ENCODE measurements at places on chromosomes 3 and 15.
A peak's percentile ranks its signal among the peaks of the same experiment; 100 is the strongest.

DNA sequence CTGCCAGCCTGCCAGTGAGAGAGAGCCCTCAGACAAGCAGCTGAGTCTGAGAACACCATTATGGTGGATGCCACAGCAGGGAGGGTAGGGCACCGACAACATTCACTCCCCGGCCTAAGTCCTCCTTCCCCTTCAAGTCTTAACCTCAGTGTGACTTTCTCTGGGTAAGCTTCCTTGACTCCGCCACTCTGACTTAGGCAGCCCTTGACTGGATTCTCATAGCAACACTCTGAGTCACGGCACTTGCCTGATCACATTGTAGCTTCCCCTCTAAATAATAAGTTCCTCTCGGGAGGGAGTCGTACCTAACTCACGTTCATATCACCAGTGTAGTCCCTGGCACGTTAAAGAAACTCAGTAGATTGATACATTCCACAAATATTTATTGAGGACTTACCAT lies 180.5 kb downstream of the FOXB1 start:
- DNase-seq: no peak

DNA sequence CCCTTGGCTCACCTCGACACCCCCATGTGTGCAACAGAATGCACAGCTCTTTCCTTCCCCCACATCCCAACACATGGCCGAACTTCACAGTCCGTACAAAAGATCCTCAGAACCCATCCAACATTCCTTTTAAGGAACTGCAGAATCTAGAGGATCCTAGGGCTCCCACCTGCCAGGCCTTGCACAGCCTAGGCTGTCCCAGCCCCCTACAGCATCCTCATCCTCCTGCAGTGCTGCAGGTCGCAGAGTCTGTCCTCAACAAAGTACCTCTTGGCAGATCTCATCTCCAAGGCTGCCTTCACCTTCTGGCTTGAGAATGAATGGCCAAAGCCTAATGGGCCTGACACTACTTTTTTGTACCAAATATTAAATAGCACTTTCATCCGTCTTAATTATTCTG lies 19.8 kb downstream of the PRR23E start:
- no peak for DNase-seq

GRCh38 chr15:22839046-22839695 lies 705 bp downstream of the NIPA2 start:
- DNase-seq: no peak

- no peak for DNase-seq
Observed at GRCh38 chr3:152626226-152626625, 208.7 kb upstream of the P2RY1 start.

GRCh38 chr15:51726302-51727073 lies 11.0 kb downstream of the LYSMD2 start:
- DNase-seq: peak; percentile 71

DNA sequence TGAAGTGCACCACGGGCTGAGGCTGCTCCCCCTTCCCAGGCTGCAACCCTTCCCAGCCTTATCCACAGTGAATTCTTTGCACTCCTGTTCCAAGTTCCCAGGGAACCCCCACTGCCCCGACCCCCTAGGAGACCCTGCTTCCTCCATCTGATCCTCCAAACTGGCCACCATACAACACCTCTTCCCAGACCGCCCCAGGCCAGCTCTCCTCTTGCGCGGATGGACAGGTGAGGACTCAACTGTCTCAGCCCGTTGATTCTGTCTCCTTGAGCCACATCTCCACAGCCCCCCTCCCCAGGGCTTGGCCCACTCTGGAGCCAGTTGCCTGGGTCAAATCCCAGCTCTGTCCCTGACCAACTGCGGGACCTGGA lies 21.7 kb downstream of the GRIP2 start:
- DNase-seq: no peak

- no peak for DNase-seq
Observed at GRCh38 chr3:54619531-54619930, 308.3 kb downstream of the LRTM1 start.

DNA sequence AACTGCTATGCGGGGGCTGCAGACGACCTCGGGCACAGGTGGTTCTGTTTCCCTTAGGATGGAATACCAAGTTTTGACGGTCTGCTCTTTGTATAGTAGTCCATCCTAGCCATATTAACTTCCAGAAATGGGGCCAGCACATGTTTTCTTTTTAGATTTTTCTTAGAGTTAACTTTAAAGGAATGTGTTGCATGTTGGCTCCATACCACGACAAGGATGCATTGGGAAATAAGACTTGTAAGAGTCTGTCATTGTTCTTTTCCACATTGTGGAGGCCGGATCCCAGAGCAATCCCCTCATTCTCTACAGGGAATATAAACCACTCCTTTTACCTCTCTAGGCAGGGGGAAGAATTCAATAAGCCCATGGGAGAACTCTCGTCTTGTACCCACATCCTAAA lies 87.1 kb upstream of the PLSCR4 start:
- DNase-seq: no peak

DNA sequence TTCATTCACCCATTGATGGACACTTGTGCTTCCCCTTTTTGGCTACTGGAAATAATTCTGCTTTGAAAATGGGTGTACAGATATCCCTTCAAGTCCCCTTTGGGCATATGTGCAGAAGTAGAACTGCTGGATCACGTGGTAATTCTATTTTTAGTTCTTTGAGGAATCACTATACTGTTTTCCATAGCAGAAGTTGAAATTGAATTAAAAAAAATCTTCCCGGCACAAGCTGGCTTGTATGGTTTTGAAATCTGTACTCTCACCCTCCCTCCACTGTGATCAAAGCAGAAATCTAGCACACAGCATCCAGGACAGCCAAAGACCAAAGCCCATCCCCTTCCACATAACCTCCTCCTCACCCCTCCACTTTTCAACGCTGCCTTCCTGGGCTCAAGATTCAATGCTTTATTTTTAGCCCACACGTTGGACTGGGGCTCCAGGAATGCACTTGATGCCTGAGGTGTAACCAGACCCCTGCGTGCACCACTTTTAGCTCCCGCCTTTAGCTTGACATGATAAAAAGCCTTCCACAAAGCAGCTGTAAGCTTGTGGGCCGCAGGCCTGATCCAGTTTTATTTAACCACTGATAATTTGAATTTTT lies 29.9 kb downstream of the TMEM40 start:
- peak; percentile 7 for DNase-seq

- no peak for DNase-seq
Observed at GRCh38 chr15:36797128-36797527, 217.7 kb downstream of the CDIN1 start.

DNA sequence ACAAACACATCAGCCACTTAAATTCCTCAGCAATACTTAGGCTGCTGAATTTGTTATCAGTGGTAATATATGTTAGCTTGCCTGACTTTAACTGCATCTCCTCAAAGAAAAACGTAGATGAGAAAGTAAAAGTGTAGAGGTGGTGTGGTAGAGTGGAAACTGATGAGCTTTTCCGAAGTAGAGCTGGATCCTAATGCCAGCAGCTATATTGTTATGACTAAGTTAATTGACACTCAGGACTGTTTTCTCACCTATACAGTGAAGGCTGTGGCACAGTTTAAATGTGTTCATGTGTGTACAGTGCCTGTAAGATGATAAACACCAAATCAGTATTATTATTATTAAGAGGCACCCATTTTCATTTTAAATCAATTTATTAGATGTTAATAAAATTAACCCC lies 174.9 kb downstream of the TNIK start:
- no peak for DNase-seq

- no peak for DNase-seq
Observed at GRCh38 chr3:195757438-195757770, 36.6 kb downstream of the MUC20 start.

DNA sequence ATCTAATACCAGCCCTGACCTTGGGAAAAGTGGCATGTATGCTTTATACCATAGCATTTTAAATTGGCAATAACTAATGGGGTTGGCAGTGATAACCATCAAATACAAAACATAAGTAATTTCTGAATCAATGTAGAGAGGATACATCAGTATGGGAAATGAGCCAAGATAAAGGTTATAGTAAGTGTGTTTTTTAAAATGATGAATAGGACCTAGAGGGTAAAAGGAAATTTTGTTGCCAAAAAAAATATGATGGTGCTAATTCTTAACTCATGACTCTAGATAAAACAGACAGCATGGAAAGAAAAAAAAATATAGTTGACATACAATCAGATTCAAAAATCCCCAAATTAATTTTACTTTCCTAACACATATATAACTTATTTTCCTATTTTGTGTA lies 75.4 kb upstream of the ROBO1 start:
- no peak for DNase-seq

- no peak for DNase-seq
Observed at GRCh38 chr3:15367059-15367458, 34.7 kb upstream of the SH3BP5 start.

- peak; percentile 62 for DNase-seq
Observed at GRCh38 chr3:197750396-197750831, 731 bp downstream of the FYTTD1 start.

- no peak for DNase-seq
Observed at GRCh38 chr3:61237858-61238257, 13.4 kb downstream of the FHIT start.

GRCh38 chr3:103963599-103963998 lies 1403.1 kb upstream of the ALCAM start:
- DNase-seq: no peak

DNA sequence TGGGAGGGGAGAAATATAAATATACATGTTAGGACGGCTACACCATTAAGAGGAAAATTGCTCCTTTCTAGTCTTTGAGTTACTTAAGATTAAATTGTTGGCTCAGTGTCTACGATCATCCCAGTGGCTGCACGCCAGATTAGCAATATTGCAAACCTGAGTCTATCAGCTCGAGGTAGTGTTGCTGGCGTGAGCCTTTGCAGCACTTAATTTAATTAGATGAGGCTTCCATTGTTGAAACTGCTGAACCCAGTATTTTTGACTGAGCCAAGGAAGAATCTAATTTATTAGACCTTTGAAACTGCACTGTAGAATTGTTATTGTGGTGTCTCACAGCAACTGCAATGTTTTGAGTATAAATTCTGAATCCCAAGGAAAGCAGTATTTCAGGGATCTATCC lies 782.4 kb upstream of the ROBO1 start:
- DNase-seq: no peak

DNA sequence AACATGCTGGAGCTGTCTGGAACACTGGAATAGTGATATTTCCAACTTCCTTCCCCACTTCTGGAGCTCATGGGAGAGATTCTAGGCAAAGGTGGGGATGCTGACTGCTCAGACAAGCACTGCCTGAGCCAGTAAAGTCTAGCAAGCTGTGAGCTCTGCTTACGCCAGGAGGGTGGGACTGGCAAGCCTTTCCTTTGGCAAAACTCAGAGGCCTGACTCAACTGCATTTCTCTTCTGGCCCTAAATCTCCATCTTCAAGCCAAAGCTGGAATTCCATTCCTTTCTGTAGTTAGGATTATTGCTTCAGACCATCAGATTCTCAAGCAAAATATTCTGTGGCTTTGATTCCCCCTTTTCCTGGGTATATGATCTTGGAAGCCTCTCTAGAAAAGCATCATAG lies 20.3 kb upstream of the EPB42 start:
- DNase-seq: no peak

DNA sequence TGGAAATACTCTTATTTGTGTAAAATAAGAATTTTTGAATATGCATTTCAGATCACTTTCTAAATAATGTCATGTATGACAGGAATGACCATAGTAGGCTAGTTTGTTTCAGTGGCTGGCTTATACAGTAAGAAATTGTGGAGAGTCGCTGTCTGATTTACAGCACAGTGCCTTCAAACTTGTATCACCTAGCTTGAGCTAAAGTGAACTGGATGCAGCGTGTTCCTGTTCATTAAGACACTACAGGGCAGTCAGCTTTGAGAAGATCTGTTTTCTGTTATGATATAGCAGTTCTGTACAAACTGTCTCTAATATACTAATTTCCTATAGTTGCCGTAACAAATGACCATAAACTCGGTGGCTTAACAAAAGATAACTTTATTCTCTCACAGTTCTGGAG lies 9.9 kb downstream of the CLDN16 start:
- DNase-seq: no peak

DNA sequence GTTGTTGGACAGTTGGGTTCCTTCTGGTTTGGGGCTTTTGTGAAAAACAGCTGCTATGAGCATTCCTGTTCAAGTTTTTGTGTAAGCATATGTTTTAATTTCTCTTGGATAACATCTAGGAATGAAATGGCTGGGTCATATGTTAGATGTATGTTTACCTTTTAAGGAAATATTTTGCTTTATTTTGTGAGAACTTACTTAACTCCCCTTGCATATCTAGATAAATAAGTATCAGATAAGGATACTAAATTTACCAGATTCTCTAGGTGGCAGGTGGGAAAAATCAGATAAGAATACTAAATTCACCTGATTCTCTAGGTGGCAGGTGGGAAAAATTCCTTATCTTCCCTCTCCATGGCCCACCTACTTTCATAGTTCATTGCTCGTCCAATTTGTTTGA lies 1.1 kb upstream of the PLS1 start:
- DNase-seq: peak; percentile 13

Measured in NCI-H2171 treated with DMSO at 0.1 percent for 48 hours (cell line).